ENCODE measurements at places on chromosomes 7 and 10.

DNA sequence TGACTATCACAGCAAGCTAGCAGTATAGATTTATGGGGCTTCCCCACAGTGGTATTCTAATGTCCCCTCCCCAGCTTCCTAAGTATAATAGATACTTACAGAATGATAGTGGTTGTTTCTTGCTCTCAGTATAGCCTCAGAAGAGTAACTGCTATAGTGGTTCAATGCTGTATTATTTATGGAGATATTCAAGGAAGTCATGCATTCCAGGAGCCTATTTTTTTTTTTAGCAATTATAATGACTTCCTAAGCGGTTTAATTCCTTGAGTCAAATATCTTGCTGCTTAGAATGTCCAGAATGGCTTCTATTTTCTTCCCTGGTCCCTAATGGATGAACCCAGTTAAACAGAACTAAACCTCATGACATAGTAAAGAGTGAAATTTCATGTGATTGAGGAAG lies 451.5 kb upstream of the SEMA3D start:
- DNase-seq: no peak

GRCh38 chr10:101840102-101840684 lies 3.4 kb downstream of the KCNIP2 start:
- DNase-seq: no peak

- DNase-seq: no peak
Observed at GRCh38 chr7:138872576-138872975, 74.6 kb upstream of the ATP6V0A4 start.

DNA sequence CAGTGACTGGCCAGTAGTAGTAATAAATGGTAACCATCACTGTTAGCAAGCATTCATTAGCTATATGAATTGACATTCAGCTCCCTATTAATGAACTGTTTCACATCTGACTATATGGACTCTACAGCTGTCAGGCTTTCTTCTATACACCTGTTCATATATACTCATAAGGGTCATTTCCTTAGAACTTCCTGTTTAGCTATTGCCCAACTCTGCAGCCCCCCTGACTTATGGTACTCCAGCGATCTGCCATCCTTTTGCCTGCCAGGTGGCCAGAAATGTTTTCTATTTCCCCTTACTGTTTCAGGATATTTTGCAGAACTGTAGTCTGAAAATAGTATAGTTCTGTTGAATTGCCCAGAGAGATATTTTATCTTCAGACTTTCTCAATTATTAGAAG lies 56.6 kb downstream of the TASOR2 start:
- DNase-seq: no peak

- DNase-seq: no peak
Observed at GRCh38 chr7:55474944-55475854, 97.1 kb downstream of the VOPP1 start.

- DNase-seq: no peak
Observed at GRCh38 chr7:107659666-107660065, 962 bp upstream of the SLC26A4 start.

- DNase-seq: no peak
Observed at GRCh38 chr10:69418052-69418752, 1.5 kb upstream of the TACR2 start.

GRCh38 chr7:139830782-139831501 lies 1.9 kb downstream of the TBXAS1 start:
- DNase-seq: no peak

DNA sequence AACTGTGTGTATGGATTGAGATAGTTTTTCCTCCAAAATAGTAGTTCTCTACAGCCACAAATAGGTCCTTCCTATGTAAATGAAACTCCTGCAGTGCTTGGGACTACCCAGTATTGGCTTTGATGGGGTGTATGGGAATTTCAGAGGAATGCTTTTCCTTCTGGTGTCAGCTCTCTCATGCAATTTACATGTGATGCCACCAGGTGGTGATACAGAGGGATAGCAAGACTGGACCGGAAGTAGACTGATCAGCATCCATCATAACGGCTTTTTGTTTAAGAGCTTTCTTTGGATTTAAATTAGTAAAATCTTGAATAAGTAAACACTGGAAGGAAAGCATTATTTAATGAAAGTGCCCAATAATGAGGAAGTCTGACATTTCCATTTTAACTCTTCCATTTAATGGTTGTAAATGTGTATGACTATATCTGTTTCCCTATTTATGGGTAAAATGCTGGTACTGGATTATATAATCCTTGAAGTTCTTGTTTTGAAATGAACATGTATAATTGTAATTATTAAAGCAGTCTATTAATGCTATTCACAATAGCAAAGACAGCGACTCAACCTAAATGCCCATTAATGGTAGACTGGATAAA lies 22.7 kb downstream of the DYNC1I1 start:
- no peak for DNase-seq

DNA sequence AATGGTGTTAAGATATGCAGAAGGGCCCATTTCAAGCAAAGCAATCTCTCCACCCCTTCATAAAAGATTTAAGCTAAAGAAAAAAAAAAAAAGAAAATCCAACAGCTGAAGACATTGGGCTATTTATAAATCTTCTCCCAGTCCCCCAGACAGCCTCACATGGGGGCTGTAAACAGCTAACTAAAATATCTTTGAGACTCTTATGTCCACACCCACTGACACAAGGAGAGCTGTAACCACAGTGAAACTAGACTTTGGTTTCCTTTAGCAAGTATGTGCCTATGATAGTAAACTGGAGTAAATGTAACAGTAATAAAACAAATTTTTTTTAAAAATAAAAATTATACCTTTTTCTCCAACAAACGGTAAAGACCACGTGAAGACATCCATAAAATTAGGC lies 28.6 kb downstream of the PPP3CB start:
- no peak for DNase-seq

DNA sequence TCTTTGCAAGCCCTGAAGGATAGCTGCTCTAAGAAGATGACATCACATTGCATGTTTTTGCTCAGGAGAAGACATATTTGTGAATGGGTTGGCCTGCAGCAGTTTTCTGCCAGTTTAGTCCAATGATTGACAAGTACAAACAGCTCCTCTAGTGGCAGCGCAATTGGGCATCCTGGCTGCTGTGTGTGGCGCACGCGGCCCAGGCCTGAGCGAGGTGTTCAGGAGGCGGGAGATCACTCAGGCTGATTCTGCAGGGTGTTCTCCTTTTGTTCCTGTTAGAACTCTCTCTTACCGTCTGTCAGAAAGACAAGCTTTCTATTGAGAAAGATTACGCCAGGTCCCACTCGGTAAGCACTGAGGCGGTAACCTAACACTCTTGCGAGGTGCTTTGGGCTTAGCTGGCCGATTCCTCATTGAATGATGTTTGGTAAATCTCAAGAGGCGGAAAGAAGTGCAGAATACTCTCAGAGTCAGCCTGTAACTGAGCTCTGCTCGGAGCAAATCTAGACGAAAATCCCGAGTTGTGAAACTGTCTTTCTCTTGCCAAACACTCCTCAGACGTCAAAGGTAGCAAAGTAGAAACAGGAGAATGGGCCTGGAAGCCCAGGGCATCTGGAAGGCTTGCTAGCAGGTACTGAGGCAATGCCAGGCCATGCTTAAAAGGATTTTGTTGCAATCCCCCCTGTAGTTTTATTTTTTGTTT lies 219.2 kb upstream of the BMPER start:
- no peak for DNase-seq

DNA sequence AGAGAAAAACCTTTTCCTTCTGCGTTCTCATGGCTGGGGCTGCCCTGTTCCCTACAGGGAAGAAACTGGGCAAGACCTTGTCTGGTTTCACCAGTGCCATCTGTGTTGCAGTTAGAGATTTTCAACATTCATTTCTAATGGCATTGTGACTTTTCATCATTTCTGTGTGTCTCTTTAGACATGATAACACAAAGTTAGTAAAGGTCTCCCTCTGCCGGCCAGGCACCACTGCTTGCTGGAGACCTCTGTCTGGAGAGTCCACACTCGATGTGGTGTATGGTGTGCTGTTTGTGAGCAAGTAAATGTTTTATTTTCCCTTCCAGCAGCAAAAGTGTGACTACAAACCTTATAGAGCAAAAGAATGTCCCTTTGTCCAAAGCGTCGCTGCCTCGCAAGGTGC lies 213.5 kb downstream of the PAXIP1 start:
- no peak for DNase-seq

DNA sequence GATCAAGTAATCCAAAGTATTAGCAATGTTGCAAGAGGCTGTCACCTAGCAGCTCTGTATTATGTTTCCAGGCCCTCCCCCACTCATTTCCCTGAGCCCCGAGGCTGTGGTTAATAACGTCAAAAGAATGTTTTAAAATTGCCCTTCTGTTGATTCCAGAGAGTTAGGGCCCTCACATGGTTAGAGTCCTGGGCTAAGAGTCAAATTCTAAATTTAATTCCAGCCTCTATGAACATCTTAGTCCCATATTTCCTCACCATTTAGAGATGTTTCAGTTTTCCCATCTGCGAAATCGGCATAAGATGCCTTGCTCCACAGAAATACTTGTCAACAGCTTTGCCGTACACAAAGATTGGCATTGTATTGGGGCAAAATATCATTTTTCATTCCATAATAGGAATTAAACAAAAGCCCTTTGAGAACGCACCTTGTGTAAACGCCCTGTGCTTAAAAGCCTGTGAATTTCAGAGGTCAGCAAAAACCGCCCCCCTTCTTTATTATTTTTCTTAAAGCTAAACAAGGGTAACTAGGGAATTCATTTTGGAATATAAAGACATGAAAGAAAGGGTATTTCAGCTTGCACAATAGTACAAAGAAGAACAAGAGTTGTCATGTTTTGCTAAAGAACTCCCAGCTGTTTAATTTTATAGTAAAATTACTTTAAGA lies 135.8 kb downstream of the ARID5B start:
- DNase-seq: no peak

DNA sequence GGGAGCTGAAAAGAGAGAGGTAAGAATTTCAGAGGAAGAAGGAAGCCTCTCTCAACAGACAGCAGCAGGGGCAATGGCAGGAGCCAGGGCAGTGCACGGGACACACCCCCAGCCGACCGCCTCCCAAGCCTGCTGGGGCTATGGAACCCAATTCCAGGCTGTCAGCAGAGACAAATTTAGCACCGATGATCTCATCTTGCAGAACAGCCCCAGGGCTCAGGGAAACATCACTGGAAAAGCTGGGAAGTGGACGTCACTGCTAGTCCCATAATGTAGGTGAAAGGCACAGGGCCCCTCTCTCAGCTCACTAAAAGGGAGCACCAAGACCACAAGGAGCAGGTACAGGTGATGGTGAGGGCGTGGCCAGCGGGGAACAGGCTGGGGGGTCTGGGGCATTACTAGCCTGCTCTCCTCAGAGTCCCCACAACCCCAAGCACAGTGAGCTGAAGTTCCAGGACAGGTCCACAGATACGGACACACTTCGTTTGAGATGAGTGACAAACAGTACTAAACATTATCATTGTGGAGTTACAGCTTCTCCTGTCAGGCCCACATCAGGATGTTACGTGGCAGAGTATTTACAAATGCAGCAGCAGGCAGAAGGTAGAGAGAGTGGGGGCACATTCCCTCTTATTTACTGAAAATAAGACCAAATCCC lies 103.7 kb downstream of the PLXNA4 start:
- no peak for DNase-seq

DNA sequence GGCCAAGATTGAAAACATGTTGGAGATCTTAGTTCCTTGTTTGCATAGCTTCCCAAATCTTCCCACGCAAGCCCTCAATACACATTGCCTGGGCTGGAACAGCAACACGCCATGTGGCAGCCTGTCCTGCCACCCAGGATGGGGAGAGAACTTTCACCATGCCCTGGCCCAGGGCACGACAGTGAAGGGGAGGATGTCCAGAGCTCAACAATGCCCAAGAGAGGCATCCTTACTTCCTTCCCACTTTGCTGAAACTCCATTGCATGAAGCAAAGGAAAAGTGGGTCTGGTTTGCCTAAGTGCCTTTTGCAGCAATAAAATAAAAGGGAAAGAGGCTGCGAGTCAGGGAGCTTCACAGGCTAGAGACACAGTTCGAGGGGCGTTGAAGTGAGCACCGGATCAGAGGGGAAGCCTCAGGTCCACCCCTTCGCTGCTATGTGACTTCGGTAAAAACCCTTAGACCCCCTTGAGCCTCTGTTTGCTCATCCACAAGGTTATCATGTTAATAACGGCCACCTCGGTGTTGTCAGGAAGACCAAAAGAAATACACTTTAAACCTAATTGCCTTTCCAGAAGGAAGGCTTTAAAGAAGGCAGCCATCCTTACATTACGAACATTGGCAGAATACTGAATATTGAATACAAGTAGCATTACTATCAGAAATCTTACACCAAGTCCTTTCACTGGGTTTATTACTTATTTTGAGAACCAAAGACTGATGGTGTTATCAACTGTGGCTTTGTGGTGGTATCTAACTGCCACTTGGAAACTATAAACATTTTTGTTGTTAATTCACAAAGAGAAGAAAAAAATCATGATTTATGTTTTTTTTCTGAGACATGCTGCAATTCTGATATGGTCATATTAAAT lies 133.3 kb downstream of the ICA1 start:
- DNase-seq: no peak
